Activated T-cell treated with anti-CD3 and anti-CD28 coated beads, Interleukin-2, amount 50 U/mL, for 72 hours (primary cell): ENCODE measurements at places on chromosomes 11 and 22. TPM values are rescaled to one million over a fixed set of nuclear protein-coding genes. Genes with fewer than 3 reads are reported as not detected.

Gene OR52E8
- not detected for total RNA-seq

Gene OAF
- 2.4 TPM for total RNA-seq

DNA sequence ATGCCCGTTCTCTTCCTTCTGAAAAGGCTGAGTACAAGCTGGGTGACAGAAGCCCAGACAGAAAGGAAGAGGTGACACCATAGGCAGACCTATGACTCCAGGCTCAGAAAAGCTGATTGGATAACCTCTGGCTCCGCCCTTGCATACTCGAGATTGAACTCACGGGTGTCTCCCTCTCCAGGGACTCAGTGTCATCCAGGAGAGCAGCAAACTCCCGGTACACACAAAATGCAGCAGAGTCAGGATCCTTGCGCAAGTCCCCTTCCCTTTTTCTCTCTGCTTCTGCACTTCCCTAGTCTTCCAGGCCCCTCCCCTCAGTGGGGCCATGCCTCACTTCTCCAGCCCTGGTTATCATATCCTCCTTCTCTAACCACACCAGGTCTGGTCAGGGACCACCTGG, 9.8 kb downstream of the SCN4B start:
- H3K27me3 ChIP-seq, result peaks cover 74% of the 10 kb centered on the region
- peak overlapping the region; percentile 56 for H3K4me3 ChIP-seq
- peak; percentile 30 for DNase-seq
- no peak overlapping the region for H3K27ac ChIP-seq
- peaks cover 18% of the 10 kb centered on the region for H3K4me1 ChIP-seq

Gene GRM5
- total RNA-seq, result not detected

Gene CBX7
- 61.0 TPM for total RNA-seq

DNA sequence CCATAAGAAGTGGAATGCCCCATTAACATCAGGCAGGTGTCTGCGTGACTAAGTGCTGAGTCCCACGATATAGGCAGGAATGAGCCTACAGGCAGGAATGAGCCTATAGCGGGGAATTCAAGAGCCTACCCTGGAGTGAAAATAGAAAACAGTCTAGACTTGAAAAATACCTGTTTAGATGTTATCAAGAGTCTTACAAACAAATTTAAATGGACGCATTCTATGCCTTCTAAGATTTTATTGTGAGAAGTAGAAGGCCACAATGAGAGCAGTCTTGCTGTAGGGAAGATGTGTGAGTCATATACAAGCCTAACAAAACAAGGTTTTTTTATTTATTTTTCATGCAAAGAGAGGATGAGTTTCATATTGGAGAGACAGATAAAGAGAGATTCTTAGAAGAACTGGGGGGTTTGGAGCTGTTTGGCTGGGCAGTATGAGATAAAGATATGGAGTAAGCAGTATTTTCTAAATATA, 200.8 kb upstream of the ZC3H12C start:
- H3K4me1 ChIP-seq, result no peaks in the 10 kb centered on the region
- no peak overlapping the region for H3K27ac ChIP-seq
- no peaks in the 10 kb centered on the region for H3K27me3 ChIP-seq
- H3K4me3 ChIP-seq, result no peak overlapping the region

DNA sequence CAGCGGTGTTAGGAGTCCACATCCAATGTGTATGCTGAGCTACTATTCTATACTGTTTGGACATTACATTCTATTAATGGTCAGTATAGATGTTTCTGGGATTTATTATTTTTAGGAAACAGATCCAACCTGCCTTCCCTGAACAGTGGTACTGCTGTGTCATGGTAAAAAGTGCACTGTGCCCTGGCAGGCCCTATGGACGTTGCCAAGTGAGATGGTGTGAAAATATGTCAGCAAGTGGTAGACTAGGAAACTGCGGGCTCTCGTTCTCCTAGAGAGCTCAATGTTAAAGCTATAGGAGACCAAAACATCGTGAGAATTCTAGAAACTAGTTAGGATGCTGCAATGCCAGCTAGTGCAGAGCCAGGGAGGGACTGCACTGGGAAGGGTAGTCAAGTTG, 26.0 kb upstream of the CYP2D6 start:
- no peaks in the 10 kb centered on the region for H3K27me3 ChIP-seq
- no peak for DNase-seq
- H3K36me3 ChIP-seq, result no peaks in the 10 kb centered on the region

DNA sequence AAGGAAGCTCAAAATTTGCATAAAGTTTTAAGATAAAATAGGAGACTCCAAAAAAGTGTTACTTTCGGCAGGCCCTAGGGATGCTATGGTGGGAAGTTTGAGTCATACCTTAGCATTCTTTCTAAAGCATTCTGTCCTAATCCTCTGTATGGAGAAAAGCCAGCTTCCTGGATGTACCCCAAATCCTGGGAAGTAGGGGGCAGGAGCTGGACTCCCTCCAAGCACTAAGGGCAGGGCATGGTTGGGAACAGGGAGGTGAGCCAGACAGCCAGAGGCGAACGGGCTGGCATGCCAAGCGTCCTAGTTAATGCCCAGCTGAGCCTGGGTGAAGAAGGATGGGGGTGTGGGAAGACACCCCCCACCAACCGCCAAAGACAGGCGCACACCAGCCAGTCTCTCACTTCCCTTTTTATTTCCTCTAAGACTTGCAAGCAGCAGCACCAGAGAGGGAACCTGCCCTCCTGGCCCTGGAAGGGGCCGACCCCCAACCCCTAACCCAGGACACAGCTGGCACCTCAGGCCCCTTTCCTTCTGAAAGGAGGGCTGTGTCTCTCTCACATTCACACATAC, 23.9 kb downstream of the RTN4RL2 start:
- no peak overlapping the region for H3K27ac ChIP-seq
- peaks cover 36% of the 10 kb centered on the region for H3K36me3 ChIP-seq
- DNase-seq, result no peak
- peaks cover 20% of the 10 kb centered on the region for H3K27me3 ChIP-seq
- H3K4me1 ChIP-seq, result peaks cover 21% of the 10 kb centered on the region

GRCh38 chr11:61065955-61066638, 36.2 kb upstream of the CD5 start:
- peak overlapping the region; percentile 62 for H3K27ac ChIP-seq
- DNase-seq, result peak; percentile 79
- peak overlapping the region; percentile 80 for H3K4me3 ChIP-seq
- no peaks in the 10 kb centered on the region for H3K27me3 ChIP-seq
- peaks cover 98% of the 10 kb centered on the region for H3K4me1 ChIP-seq

Gene MS4A7
- total RNA-seq, result not detected
